ENCODE measurements at places on chromosomes 16 and 17.
A peak's percentile ranks its signal among the peaks of the same experiment; 100 is the strongest.

DNA sequence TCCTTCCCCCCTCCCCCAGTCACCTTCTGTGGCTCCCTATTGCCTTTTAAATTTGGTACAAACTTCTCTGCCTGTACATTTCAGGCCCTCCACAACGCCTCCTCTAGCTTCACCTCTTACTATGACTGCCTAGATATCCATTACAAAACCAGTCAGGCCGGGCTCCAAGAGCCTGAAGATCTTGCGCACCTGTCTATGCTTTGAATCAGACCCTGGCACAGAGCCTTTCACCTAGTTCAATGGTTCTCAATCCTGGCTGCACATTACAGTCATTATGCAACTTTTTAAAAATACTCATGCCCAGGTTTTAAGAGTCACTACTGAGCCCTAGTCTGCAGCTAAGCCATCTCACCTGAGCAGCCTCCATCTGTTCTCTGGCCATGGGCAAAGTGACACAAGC is 1.6 kb upstream of the GAS7 start:
- DNase-seq = no peak

- no peak for DNase-seq
These were observed 96.8 kb downstream of the BRIP1 start for GRCh38 chr17:61766520-61766919.

DNA sequence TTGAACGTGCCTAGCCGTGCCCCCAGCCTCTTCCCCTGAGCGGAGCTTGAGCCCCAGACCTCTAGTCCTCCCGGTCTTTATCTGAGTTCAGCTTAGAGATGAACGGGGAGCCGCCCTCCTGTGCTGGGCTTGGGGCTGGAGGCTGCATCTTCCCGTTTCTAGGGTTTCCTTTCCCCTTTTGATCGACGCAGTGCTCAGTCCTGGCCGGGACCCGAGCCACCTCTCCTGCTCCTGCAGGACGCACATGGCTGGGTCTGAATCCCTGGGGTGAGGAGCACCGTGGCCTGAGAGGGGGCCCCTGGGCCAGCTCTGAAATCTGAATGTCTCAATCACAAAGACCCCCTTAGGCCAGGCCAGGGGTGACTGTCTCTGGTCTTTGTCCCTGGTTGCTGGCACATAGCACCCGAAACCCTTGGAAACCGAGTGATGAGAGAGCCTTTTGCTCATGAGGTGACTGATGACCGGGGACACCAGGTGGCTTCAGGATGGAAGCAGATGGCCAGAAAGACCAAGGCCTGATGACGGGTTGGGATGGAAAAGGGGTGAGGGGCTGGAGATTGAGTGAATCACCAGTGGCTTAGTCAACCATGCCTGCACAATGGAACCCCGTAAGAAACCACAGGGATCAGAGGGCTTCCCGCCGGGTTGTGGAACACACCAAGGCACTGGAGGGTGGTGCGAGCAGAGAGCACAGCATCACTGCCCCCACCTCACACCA is 724 bp downstream of the GAA start:
- DNase-seq = no peak

- peak; percentile 79 for DNase-seq
These were observed 21.4 kb downstream of the ALOX15B start for GRCh38 chr17:8060274-8060673.

- DNase-seq = peak; percentile 71
These were observed 10.1 kb downstream of the IRF8 start for GRCh38 chr16:85908889-85909589.

DNA sequence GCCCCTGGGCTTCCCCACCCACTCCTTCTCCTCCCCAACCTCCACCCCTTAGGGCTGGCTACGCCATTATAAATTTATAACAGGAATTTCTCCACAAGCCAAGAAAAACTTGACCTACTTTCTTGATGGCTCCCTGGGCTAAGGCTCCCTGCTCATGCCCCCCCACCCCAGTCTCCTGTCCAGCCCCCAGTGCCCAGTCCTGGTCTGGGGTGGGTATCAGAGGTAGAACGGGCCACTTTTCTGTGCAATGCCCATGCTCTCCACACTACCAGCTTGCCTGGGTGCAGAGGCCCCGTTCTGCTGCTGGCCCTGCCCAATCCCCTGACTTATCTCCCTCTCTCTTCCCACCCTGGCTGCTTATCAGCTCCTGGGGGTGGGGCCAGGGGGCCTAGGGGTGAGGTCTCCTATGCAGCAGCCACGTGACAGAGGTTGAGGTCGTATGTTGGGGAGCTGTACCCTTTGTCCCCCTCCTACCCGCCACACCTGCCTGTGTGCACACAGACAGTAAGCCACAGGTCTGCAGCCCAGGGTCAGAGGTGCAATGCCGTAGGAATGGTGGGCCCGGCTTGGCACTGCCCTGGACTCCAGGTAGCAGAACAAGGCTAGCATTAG is 10.1 kb downstream of the THRA start:
- no peak for DNase-seq

- no peak for DNase-seq
These were observed 60.8 kb downstream of the TEX14 start for GRCh38 chr17:58630883-58631522.

- DNase-seq = no peak
These were observed 137.5 kb downstream of the CCDC182 start for GRCh38 chr17:57607553-57608120.

GRCh38 chr16:82031116-82032084 is 3.7 kb upstream of the HSD17B2 start:
- DNase-seq = peak; percentile 24

DNA sequence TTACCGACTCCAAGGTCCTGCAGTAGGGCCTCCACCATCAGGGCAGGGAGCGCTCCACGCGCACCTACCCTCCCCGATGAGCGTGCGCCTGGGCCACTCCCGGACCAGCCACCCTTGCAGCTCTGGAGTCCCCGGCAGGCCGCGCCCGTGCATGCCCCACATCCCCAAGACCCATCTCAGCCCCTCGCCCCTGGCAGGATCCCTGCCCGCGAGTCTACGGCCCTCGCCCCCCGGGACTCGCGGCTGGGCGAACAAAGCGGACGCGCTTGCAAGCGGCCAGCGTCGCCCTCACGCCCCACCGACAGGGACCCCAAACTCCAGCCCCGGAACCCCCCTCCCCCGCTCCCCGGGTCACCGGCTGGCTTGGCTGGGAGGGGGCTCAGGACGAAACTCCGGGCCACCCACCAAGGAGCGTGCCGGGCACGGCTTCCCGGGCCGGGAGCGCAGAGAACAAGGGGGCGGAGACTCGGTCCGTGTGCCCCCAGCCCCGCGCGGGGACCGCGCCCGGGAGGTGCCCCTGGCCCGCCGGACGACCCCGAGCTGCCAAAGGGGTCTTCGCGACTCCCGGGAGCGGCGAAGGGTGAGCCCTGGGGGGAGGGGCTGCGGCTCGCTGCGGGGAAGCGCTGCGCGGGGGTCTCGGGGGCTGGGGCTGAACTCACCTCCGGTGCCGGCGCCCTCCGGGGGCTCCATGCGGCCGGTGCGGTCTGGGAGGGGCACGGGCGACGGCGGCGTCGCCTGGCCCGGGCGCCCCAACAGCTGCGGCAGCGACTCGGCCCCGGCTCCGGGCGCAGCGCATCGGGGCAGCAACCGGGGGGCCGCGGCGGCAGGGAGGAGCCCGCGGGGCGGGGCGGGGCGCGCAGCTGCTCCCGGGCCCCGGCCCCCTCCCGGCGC is at the start of gene DBNDD1:
Gene DBNDD1, minus strand, starts transcription at position 805 of the 891 bp plus-strand sequence. Its CDS starts 115 bp downstream, at position 690.
- no peak for DNase-seq

DNA sequence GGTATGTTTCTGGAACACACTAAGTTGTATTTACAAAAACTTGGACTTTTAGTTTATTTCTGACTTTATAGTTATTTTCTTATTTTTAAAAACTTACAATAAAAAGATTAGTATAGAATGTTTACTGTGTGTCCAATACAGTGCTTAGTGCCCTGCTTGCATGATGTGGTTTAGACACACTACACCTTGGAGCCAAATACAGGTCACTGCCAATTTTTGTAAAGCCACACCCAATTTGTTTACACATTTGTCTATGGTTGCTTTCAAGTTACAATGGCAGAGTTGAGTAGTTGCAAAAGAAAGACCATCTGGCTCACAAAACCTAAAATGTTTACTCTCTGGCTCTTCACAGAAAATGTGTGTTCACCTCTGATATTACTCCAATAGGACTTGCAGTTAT is 807.1 kb downstream of the KCNJ2 start:
- DNase-seq = no peak

- DNase-seq = no peak
These were observed 18.1 kb downstream of the ITPRIPL2 start for GRCh38 chr16:19131825-19132218.

GRCh38 chr16:48850097-48850770 is 240.3 kb upstream of the N4BP1 start:
- DNase-seq = no peak

DNA sequence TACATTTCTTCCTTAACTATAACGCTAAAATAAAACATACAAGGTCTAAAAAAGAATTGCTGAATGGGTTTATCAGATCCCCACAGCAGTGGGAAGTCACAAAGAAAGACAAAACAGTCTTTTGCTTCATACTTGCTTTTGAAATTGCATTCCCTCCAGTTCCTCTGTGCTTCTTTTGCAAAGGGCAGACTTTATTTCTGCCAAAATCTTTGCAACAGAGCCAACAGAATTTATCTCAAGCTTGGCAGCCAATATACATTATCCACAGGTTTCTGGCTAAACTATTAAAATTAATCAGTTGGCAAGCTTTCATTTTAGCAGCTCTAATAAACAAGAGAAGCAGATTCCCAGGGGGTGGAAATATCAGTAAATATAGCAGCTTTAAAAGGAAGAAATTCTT is 378.9 kb upstream of the CA10 start:
- DNase-seq = no peak

- DNase-seq = peak; percentile 90
These were observed 14.4 kb downstream of the MIS12 start for GRCh38 chr17:5500589-5501391.

GRCh38 chr16:9092282-9092977 is 986 bp downstream of the HAPSTR1 start:
- peak; percentile 42 for DNase-seq

DNA sequence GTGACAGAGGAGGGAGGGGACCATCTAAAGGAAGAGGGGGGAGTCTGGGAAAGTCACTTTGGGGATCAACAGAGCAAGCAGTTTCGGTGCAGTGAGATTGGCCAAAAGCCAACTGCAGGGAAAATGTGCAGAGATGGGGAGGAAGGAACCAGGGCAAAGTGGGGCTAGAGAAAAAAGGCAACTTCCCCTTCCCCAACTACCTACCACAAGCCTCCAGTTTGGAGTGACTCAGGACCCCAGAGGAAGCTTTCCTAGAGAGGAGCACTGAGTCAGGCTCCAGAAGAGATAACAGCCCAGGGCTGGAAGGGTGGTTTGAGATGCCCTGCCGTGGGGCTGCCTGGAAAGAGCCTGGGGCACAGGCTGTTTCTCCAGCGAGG is 6.9 kb upstream of the CD300LD start:
- no peak for DNase-seq

GRCh38 chr17:47806026-47806912 is 15.3 kb downstream of the OSBPL7 start:
- no peak for DNase-seq

- no peak for DNase-seq
These were observed 43.3 kb upstream of the NF1 start for GRCh38 chr17:31051506-31051905.

DNA sequence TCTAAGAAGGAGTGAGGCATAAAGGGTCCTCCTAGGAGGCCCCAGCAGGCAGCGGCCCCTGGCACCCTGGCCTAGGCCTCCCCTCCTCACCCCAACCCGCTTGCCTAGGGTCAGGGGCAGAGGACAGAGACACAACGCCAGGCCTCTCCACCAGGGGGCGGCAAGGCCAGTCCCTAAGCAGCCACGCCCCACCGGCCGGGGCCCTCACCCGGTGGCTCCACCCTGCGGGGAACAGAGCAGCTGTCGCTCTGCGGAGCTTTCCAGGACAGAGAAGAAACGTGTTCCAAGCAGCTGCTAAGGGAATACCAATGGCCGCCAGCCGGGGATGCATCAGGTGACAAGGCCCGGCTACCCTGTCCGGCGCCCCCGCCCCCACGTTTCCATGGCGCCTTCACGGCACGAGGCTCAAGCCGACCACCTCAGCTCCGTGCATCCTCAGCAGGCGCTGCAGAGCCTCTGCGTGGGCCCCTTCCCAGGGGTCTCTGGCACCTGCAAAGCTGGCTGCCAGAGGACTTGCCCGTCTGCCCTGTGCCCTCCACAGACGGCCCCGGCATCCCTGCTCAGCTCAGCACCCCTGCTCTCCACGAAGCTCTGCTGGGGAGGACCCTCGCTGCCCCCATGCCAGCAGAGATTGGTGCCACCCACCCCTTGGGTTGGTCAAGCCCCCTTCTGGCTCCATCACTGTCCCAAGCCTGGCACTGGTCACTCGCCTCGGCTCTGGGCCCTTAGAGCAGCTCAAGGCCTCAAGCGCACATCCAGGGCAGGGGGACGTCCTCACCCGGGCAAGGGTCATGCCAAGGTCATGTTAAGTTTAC is 5.6 kb downstream of the ZNF598 start:
- DNase-seq = peak; percentile 84

DNA sequence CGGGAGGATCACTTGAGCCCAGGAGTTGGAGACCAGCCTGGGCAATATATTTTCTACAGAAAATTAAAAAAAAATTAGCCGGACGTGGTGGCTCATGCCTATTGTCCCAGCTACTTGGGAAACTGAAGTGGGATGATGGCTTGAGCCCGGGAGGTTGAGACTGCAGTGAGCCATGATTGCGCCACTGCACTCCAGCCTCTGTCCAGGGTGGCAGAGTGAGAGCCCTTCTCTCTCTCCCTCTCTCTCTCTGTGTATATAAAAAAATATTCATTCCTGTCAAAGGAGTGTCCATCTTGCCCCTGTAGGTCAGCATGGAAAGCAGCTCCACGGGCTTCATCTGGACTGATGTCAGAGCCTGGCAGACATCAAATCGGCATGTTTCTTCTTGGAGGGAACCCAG is 31.2 kb downstream of the MGAT5B start:
- no peak for DNase-seq

GRCh38 chr16:5575646-5576245 is 478.2 kb upstream of the EEF2KMT start:
- no peak for DNase-seq

DNA sequence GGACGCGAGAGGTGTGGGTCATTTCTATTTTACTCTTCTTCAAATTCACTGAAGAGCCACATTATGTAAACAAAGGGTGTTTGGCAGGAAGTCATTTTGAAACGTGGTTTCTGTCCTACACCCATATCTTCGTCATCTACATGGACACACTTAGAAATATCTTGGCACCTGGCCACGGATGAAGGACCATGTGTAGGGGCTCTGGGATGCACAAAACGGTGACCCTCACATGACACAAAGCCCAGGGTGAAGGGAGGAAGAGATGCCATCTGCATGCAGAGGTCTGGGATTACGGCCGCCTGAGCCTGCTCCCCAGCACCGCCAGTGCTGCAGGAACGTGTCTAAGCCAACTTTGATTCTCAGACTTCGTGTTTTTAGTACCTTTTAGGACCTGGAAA is 130.2 kb upstream of the CHMP6 start:
- DNase-seq = no peak

Data from muscle of arm (tissue), 14 donors.